ENCODE measurements at places on chromosomes 1 and 21.

DNA sequence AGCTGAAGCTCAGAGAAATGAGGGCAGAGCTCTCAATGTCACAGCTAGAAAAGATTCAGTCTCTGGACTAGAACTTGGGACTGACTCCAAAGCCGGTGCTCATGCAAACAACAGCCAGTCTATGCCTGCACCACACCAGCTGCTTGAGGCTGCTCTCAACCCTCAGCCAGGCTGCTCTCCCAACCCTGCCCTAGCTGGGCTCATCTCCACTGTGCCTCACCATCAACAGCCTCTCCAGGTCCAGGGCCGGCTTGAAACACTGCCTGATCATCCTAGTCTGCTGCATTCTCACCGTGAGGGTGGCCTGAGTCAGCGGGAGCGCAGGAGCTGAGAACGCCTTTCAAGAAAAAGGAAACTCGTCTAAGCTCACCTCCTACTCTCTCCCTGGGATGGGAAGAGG lies 94.5 kb downstream of the PTPRU start:
- DNase-seq: no peak

DNA sequence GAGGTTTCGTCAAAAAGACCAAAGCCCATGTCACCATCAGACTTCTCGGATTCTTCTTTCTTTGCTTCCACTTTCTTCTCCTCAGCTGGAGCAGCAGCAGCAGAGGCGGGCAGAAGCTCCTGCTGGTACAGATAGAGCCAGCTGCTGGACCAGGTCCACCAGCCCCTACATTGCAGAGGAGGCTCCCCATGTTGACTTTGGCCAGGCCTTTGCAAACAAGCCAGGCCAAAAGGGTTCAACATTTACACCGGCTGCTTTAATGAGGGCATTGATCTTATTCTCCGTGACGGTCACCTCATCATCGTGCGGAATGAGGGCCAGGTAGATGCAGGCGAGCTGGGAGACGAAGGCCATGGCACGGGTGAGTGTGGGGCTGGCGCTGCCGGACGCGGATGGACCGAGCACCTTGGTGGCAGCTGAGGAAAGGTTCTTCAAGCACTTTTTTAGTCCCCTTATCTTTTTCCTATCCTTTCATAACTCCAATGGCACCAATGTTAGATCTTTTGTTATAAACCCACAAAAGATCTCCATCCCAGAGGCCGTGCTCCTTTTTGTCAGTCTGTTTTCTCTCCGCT lies 358.5 kb downstream of the RGS7 start:
- no peak for DNase-seq

- DNase-seq: no peak
Measured at GRCh38 chr1:78005448-78005722, 646 bp downstream of the DNAJB4 start.

GRCh38 chr21:19181604-19182140 lies 778.1 kb upstream of the TMPRSS15 start:
- DNase-seq: no peak

- no peak for DNase-seq
Measured at GRCh38 chr21:43306391-43306790, 120.5 kb downstream of the SIK1 start.

DNA sequence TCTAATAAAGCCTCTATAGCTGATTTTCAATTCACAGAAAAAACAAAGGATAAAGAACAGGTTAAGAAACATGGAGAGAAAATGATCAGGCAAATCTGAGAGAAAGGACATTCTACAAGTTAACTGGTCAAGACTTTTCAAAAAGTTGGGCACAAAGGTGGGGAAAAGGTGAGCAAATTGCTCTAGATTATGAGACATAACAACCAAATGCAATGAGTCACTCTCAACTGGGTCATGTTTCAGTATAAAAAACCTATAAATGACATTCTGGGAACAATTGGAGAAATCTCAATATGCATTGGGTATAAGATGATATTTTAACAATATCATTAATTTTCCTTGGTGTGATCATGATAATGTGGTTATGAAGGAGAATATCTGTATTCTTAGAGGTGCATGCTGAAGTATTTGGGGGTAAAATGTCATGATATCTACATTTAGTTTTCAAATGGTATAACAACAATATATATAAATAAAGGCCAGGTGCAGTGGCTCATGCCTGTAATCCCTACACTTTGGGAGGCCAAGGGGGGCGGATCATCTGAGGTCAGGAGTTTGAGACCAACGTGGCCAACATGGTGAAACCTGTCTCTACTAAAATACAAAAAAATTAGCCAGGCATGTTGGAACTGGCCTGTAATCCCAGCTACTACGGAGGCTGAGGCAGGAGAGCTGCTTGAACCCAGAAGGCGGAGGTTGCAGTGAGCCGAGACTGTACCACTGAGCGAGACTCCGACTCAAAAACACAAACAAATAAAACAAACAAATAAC lies 27.0 kb downstream of the ANKRD13C start:
- DNase-seq: no peak

DNA sequence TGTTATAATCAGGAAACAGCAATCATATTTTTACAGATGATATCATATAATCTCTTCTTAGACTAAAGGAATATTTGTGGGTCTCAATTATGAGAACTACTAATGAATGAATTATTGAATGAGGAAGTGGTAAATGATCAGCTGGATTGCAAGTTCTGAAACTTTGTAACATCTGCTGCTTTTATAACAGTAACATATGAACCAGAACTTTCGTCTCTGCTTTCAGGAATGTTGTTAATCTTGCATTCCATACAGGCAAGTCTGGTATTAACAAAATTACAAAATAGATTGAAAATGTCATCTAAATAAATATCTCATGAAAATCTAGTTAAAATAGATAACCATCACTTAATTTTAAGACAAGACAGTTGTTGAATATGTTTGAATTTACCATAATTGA lies 110.5 kb upstream of the COL11A1 start:
- DNase-seq: no peak

DNA sequence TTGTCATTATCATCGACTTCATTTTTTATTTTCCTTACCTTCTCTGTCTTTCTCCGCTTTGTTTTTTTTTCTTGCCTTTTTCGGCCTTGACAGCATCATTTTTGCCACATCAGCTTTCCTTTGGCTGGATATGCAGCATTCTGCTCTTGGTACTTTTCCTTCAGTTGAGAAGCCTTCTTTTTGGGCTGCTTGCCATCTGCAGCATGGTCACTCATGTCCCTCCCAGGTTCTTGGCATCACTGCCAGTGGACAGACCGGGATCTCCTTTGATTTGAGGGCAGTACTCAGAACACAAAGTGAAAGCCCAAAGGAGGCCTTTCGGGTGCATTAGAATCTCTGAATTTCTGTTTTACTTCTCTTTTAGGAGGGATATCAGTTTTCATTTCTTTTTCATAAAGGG lies 3.7 kb upstream of the PARP1 start:
- DNase-seq: no peak

DNA sequence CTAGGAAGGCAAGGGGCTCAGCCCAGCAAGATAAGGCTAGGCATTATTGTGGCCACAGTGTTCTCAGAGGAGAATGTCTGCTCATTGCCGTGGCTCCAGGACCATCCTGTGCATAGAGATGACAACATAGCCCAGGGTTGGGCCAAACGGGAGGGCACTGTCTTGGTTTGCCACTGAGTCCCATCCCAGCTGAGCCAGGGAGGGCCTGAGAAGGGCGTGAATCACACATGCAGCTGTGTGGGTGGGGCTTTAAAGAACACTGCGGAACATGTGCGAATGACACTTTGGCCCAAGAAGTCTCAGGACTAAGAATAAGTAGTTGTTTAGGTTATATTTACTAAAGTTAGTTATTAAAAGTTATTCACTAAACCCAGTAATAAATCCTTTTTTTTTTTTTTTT lies 18.5 kb downstream of the CHAF1B start:
- DNase-seq: no peak

DNA sequence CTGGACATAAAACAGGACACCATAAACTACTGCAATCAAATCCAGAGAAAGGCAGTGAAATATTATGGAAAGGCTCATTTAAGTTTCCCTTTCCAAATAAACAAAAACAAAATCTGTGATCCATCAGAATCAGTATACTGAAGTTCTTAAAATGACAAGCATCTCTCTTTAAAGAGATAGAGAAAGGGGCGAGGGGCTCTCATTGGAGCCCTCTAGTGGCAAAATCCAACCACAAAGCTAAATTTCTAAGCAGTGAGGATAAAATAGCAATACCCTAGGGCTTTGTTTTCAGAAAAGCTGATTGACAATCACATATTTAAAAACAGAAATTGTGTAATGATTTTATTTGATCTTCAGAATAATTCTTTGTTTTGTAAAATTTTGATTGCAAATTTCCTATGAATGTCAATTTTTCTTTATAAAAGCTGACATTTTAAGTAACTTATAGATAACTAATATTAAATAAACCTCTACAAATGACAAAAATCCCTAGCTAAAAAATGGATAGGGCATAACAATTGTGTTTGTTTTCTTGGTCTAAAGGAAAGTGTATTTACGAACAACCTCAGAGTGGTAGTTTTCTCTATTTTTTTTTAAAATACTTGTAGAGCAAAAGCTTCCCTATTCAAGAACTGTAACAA lies 138.2 kb downstream of the COL24A1 start:
- no peak for DNase-seq

- DNase-seq: no peak
Measured at GRCh38 chr1:78094639-78095038, 48.9 kb downstream of the GIPC2 start.

- DNase-seq: no peak
Measured at GRCh38 chr21:24658026-24658425, 949.3 kb downstream of the MRPL39 start.

- no peak for DNase-seq
Measured at GRCh38 chr21:14739590-14739989, 193.5 kb upstream of the SAMSN1 start.

- DNase-seq: no peak
Measured at GRCh38 chr1:226695335-226695900, 43.7 kb downstream of the ITPKB start.

GRCh38 chr1:230938924-230939368 lies 39.7 kb downstream of the TTC13 start:
- DNase-seq: no peak

DNA sequence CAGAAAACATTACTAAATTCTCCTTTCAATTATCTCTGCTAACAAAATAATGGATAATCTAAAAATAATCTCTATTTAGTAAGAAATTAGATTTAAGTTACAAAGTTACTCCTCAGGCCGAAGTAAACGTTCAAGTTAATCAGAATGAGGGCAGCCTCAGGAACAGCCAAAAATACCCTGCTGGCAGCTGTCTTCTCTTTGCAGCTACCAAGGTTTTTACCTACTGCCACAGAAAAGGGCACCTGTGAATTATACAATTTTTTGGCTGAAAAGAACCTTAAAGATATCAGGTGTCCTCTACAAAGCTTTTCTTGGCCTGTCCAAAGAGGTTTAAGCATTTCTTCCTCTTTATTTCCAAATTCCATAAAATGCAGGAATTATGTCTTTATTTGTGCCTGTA lies 84.4 kb downstream of the AKT3 start:
- DNase-seq: no peak

- no peak for DNase-seq
Measured at GRCh38 chr1:208187499-208188041, 56.6 kb downstream of the PLXNA2 start.

DNA sequence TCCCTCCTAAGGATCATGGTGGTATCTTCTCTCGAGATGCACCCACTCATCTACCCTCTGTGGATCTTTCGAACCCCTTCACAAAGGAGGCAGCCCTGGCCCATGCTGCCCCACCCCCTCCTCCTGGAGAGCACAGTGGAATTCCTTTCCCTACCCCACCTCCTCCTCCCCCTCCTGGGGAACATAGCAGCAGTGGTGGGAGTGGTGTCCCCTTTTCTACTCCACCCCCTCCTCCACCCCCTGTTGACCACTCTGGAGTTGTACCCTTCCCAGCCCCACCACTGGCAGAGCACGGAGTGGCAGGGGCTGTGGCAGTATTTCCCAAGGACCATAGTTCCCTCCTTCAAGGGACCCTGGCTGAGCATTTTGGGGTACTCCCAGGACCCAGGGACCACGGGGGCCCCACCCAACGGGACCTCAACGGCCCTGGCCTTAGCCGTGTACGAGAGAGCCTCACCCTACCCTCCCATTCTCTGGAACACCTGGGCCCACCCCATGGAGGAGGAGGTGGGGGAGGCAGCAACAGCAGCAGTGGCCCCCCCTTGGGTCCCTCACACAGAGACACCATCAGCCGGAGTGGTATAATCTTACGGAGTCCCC lies 14.5 kb upstream of the TARS2 start:
- DNase-seq: no peak

DNA sequence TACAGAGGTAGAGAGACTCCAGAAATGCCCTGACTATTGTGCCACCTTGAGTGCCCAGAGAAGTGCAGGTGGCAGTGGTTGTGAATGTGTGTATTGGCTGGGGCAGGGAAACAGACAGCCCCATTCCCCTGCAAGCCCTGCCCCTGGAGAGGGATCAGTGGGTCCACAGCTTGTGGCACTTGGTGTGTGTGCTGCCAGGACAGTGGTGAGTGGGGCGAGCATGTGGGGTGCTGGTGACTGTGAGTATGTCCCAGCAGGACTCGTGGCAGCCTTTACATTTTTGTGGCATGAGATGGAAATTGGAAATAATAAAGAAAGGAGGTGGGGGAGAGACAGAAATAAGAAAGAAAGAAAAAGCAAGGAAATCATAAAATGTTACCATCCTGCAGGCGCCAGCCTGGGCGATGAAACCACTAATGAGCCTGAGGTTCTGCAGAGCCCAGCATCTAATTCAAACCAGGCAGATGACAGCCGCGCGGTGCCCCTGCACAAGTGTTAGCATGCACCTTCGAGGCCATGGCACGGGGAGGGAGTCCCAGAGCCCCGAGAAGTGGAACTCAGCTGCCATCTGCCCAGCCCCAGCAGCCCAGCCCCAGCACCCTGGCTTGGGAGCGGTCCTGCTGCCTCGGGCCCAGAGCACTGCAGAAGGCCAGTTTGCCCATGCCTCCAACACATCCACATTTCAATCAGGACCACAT lies 49.1 kb upstream of the ZBTB40 start:
- DNase-seq: no peak

- no peak for DNase-seq
Measured at GRCh38 chr1:111422546-111423391, 4.8 kb downstream of the OVGP1 start.

DNA sequence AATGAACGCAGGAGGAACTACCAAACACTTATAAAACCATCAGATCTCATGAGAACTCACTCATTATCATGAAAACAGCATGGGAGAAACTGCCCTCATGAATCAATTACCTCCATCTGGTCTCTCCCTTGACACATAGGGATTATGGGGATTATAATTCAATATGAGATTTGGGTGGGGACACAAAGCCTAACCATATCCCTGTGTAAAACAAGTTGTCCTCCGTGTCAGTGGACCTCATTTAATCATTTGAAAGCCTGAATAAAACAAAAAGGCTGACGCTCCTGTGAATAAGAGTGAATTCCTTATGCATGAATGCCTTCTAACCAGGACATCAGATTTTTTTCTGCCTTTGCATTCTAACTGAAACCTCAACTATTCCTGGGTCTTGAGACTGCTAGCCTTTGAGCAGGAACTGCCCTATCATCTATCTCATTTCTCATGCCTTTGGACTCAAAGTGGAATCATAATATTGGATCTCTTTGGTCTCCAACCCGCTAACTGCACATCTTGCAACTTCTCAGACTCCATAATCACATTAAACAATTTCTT lies 648.8 kb downstream of the ADGRL2 start:
- DNase-seq: no peak

- DNase-seq: no peak
Measured at GRCh38 chr1:67345556-67345955, 37.9 kb downstream of the IL12RB2 start.
